ENCODE measurements at places on chromosomes 13 and 19.

DNA sequence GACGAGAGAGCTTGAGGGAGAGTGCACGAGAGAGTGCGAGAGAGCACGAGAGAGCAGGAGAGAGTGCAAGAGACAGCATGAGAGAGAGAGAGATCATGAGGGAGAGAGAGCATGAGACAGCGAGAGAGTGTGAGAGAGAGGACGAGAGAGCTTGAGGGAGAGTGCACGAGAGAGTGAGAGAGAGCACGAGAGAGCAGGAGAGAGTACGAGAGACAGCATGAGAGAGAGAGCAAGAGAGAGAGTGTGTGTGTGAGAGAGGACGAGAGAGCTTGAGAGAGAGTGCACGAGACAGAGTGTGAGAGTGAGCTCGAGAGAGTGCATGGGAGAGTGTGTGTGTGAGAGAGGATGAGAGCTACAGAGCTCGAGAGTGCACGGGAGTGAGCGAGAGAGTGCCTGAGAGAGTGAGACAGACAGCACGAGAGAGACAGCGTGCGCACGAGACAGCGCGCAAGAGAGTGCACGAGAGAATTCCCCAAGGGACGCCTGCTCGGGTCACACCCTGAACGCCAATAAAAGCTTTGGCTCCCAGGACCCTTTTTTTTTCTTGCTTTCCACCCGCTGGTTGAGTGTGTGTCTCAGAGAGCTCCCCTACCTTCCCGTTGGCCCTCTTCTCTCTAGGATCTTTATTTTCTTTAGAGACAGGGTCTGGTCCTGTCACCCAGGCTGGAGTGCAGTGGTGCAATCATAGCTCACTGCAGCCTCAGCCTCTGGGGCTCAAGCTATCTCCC, 3.7 kb downstream of the CD70 start:
- DNase-seq = no peak

GRCh38 chr19:32224371-32225244, 120.8 kb upstream of the ZNF507 start:
- peak; percentile 42 for DNase-seq

GRCh38 chr13:43009506-43009905, 13.9 kb upstream of the DNAJC15 start:
- DNase-seq = no peak

DNA sequence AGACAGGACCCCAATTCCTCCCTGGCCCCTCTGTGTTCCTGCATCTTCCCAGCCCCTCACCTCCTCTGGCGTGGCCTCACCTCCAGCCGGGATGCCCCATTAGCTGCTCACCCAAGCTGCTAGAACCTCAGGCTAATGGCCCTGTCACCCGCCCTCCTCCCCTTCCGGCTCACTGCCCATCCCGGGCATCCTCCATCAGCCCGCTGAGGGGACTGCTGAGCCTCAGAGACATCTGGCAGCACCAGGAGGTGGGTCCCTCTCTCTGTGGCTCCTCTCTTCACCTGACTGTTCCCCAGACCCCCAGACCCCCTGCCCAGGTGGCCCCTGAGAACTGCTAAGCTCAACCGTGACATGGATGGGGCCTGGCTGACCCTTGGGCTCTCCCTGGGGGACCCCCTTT, 2.9 kb downstream of the FFAR1 start:
- no peak for DNase-seq

- no peak for DNase-seq
Measured at GRCh38 chr13:44802491-44802890, 186.8 kb downstream of the NUFIP1 start.

DNA sequence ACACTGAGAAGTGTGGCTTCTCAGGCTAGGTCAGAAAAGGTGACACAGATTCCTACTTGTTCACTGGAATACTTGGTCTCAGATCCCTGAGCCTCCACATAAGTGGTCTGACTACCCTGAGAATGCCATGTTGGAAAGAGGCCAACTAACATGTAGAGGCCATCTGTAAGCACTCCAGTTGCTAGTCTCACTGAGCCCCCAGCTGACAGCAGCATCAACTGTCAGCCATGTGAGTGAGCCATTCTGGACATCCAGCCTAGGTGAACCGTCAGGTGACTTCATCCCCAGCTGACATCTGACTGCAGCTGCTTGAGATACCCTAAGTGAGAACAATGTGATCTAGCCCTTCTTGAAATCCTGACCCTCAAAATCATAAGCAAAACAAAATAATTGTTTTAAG, 18.1 kb upstream of the ARL11 start:
- no peak for DNase-seq

DNA sequence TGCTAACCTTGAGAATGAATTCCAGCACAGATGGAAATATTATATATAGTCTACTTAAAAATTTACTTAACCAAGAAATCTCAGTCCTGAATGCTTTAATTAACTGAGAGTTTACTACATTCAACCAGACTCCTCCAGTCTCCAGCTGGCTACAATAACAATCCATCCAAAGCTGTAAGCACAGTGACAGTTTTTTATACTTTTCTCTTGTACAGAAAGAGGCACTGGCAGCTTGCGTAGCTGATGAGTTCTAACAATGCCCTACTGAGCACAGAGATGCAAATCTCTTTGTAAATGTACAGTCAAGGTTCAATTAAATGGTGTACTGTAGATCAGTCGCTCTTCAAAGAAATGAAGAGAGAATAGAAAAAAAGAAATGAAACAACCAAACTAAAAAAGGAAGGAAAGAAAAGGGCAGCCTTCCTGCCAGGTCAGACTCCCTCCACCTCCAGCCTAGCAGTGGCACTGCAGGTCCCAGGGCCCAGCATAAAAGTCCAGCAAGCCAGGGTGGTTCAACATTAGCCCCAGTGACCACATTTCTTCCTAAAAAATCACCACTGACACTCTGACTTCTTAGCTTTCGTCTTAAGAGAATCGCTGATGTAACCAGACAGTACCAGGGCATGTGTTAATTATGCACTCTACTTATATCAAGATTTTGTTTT, 88.4 kb downstream of the SACS start:
- no peak for DNase-seq

- DNase-seq = no peak
Measured at GRCh38 chr19:16779539-16780163, 49.5 kb upstream of the SIN3B start.

GRCh38 chr13:90880790-90881189, 466.7 kb upstream of the MIR17HG start:
- no peak for DNase-seq

DNA sequence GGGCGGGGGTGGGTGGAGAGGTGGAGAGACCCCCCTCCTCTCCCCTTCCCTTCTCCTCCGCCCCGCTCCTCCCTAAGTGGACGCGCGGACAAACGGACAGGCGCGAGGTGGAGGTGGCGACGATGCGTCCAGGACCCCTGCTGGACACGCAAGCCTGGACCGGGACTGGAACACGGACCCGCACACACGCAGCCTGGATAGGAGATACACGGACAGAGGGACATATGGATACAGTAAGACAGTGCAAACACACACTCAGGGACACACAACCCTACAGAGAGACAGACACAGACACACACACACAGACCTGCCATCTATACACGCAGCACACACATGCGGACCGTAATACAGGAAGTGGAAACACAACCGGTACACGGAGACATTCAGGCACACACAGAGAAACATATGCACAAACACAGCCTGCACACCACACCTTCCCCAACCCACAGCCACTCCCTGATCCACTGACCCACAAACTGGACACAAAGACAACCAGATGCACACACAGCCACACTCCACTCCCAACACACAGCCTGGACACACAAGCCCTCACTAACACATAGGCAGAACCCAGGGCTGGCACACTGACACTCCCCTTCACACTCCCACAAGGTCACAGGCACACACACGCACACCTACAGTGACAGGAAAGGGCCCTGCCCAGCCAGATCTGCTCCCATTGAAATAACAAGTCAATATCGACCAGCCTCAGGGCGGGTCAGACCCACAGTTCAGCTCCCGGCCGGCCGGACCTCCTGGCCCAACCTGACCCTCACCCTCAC, 696 bp upstream of the ERFL start:
- no peak for DNase-seq

- no peak for DNase-seq
Measured at GRCh38 chr19:18046059-18046718, 38.2 kb downstream of the ARRDC2 start.

DNA sequence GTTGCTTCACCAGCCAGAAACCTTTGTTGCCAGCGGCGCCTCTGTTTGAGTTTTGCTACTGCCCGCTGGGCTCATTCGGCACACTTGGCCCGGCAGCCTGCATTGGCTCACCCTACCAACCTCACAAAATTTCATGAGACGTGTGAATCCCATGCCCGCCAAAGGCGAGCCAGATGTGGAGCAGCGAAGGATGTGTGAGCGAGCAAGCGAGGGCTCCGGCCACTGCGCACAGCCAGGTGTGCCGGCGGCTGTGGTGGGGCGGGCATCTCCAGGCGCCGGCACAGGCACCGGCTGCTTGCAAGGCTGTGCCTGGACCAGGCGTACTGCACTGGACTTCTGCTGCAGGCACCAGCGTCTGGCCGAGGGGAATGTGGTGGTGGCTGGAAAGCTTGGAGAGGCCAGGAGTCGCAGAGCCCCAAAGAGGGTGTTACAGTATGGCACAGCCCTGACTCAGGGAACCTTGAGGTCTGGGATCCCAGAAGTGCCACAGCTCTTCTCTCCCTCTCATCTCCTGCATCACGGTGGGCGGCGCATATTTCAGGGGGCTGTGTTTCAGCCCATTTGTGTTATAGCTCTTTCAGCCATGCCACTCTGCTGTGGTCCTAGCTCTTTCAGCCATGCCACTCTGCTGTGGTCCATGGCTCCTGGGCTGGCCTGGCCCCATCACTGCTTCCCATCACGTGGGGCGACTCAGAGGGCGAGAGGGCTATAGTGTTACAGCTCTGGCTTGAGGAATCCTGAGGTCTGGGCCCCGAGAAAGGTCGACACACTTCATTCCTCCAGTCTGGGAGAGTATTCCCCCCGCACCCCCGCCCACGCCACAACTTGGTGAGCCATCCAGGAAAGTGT, 592.0 kb upstream of the SLITRK5 start:
- no peak for DNase-seq

GRCh38 chr13:79340490-79340889, 65.6 kb downstream of the RBM26 start:
- DNase-seq = no peak

GRCh38 chr13:33229446-33230177, 55.9 kb downstream of the STARD13 start:
- no peak for DNase-seq

DNA sequence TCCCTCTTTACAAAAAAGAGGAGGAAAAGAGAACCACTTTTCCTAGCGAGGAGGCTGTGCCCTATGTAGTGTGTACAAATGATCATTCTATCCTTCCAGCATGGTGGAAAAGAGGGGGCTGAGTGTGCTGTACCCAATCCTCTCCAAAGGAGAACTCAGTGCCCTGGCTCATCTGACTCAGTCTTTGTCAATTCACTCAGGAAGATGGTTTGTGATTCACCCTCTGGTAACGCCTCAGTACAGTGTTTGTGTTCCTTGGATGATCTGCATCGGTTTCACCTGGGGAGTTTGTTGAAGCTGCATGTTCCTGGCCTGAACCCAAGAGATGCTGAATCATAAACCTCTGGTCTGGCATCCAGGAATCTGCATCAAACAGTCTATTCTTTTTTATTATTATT, 18.3 kb upstream of the ENOX1 start:
- no peak for DNase-seq

DNA sequence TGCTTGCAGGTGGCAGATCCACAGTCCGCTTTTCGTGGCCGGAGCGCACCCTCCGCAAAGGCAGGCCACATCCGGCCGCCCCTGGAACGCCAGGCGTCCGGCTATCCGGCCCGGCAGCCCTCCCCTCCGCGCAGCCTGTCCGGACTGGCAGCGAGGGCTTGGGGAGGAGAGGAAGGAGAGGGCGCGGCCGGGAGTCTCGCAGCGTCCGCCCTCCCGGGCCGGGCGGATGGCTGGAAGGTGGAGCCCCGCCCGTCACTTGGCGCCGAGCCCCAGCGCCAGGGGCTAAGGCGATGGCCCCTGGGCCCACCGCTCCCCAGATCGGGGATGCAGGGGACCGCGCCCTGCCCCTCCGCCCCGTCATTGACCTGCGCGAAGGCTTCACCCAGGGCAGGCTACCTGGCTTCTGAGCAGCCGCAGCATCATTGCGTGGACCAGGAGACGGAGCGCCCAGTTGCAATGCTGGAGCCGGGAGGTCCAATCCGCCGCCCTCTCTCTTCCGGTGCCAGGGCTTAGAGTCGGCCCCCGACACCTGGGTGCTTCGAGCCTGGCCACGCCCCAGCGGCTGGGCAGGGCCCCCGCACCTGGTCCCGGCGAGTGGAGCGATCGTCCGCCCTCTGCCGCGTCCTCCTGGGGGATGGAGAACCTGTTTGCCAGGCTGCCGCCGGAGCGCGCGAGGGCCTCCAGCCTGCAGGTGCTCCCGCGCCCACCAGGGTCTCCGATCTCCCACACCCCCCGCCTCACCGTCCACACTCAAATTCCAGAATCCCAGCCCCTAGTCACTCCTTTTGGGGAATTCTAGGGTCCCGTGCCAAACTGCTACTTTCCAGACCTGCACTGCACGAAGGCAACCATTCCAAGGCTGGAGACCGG, at the start of gene FUT1:
FUT1 (minus strand) TSS at position 146 of the 870 bp plus-strand sequence. CDS start 1,360 bp downstream, outside the sequence.
- DNase-seq = no peak

- DNase-seq = no peak
Measured at GRCh38 chr13:25908366-25908765, 143.4 kb downstream of the SHISA2 start.

GRCh38 chr13:25800523-25800922, 251.3 kb downstream of the SHISA2 start:
- DNase-seq = no peak

DNA sequence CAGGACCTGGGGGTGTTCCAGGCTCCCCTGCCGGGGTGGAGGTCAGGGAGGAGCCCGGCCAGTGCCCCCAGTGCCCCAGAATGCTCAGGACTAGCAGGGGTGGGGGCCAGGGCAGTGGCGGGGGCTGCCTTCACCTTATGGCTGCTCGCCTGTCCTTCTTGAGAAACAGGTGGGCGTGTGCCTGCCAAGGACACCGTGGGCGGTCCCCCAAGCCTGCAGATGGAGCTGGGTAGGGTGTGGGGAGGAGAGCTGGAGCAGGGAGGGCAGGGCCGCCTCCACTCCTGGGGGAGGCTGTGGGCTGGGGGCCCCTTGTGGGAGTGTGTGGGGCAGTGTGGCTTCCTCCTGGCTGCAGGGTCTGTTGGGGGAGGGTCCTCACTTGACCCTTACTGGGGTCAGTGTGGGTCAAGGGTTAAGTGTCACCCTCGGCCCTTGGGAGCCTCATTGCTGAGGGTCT, 160.1 kb downstream of the KDM4B start:
- DNase-seq = no peak

- DNase-seq = no peak
Measured at GRCh38 chr13:35549481-35549880, 73.0 kb upstream of the MAB21L1 start.

- DNase-seq = no peak
Measured at GRCh38 chr19:50722201-50723013, 757 bp upstream of the CLEC11A start.

DNA sequence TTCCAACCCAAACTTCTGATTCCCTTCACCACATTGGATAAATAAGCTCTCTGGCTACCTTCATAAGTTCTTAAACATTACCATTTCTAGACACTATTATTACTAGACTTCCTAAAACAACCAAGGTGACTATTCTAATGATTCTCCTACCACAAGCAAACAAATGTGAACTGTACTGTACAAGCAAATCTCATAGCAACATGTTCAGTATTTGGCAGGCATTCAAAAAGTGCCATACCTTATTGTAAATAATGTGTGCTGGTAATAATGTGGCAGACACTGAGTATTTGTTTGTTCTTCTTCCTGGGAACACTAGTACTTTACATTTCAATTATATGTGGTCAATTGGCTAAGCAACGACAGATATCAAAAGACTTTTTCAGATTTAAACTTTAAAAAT, 986.0 kb upstream of the SPRY2 start:
- DNase-seq = no peak
